ENCODE measurements at places on chromosomes 2 and 18.

- DNase-seq = no peak
Measured at GRCh38 chr2:137845422-137845821, 118.9 kb upstream of the HNMT start.

- no peak for DNase-seq
Measured at GRCh38 chr18:36931106-36931505, 102.2 kb downstream of the KIAA1328 start.

- no peak for DNase-seq
Measured at GRCh38 chr18:77061281-77061945, 71.2 kb downstream of the MBP start.

- DNase-seq = no peak
Measured at GRCh38 chr2:202109737-202110184, 36.7 kb downstream of the KIAA2012 start.

DNA sequence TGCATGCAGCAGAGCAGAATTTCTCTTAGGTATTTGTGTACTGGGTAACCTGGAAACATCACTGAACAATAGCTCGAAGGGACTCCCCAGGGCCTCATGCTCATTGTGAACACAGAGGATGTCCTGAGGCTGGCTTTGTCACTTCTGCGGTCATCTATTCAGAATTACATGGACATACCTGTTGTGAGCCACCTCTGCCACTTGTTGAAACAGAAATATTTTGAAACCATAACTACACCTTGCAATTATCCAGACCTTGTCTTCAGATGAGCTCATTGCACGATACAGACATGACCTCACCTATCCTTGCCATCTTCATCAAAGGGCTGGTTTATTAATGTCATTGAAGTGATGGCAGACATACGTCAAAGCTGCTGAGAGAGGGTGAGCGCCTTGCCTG lies 23.4 kb upstream of the CREG2 start:
- DNase-seq = no peak

- DNase-seq = no peak
Measured at GRCh38 chr2:224405412-224405811, 3.5 kb upstream of the FAM124B start.

DNA sequence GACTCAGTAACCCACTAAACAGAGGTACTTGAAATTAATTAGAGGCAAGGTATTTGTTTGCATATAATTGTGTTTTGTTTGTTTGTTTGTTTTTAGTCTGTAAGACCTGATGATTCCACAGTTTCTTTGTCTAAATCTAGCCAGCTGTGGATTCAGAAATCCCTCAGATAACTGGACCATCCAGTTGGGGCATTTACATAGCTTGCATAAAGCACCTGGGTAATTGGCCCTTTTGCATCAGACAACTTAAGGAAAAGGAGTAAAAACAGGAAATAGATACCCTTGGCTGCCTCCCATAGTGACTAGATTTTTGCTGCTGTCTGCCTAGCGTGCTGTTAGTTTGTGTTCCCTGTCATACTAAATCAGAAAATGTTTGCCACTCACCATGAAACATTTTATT lies 46.6 kb upstream of the XIRP2 start:
- no peak for DNase-seq

DNA sequence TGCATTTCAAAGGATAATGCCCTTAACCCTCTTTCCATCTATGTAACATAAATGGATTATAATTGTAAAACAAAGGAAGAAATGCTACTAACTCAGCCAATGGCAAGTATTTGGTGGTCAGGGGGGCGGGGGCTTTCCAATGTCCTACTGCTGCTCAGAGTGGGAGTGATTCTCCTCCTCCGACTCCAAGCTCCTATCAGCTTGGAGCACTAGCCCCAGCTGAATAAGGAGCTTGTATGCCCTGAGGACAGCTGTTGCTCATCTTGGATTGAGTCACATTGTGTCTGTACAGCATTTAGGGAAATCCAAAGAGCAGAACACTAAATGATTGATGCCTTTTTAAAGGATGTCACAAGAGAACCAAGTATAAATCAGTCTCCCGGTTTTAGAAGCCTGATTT lies 105.6 kb upstream of the ZNF521 start:
- DNase-seq = no peak

- no peak for DNase-seq
Measured at GRCh38 chr2:57343391-57344006, 703.1 kb upstream of the VRK2 start.

DNA sequence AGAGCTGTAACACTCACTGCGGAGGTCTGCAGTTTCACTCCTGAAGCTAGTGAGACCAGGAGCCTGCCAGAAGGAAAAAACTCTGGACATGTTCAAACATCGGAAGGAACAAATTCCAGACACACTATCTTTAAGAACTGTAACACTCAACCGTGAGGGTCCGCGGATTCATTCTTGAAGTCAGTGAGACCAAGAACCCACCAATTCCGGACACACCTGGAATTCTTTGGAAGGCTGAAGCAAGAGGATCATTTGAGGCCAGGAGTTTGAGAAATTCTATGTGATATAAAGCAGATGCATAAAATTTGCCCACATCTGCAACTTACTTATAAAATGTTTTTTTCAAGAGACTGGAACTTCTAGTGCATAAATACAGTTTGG lies 43.5 kb upstream of the ITSN2 start:
- no peak for DNase-seq

DNA sequence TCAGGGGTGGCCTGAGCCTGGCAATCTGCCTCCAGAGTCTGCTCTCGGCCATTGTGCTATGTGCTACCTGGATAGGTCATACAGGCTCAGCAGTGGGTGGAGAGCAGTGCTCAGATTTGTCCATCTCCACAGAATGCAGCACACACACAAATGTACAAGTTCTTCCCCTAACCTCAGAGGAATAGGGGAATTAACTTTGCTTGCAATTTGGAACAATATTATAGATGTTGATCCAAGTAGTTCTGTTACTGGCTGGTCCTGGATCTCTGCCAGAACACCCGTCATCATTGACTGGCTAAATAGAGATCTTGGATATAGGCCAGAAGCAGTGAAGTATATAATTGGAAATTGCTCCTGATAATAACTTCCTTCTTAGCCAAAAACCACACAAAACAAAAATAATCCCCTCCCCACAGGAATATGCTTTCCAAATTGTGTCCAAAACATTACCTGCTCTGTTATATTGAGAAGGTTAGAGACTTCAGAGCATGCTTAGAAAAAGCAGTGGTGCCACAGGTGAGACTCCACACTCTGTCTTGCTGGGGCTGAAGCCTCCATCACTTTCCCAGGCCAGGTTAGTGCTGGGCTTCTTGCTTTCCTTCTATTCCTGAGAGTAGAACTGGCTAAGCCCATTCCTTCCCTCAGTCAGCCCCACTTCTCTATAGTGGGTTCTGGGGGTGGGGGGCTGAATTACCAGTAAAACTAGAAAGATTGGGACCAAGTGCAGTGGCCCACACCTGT lies 38.8 kb downstream of the NCAPH start:
- no peak for DNase-seq

DNA sequence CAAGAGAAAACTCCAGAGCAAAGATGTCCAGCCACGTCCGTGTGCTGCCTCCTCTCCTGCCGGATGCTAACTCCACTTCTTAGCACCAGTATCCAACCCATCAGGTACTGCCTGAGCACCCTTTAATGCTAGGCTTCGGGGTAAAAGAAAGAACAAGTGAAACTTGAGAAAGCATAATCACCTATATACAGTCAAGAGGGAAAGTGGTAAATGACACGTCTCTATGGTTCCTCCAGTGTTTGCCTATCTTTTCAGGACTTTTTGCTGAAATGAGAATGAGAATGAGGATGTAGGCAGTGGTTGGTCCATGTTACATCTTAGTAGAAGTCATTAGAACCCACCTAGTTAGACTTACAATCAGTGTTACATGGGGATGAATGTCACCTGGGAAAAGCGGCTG lies 47.9 kb downstream of the EPHA4 start:
- DNase-seq = no peak

DNA sequence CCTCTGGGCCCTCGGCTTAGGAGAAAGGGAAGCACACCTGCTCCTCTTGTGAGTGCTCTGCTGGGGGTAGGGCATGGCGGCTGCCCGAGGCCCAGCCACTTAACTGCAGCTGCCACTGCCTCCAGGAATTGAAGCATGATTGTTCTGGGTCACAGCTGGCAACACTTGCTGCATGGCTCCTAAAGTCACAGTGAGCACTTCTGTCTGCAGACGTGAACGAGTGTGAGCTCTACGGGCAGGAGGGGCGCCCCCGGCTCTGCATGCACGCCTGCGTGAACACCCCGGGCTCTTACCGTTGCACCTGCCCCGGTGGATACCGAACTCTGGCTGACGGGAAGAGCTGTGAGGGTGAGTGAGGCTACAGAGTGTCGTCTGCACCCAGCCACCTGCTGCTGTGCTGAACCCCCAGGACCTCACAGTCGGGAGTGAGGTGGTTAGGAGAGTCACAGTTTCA lies 44.4 kb downstream of the FBLN7 start:
- no peak for DNase-seq

DNA sequence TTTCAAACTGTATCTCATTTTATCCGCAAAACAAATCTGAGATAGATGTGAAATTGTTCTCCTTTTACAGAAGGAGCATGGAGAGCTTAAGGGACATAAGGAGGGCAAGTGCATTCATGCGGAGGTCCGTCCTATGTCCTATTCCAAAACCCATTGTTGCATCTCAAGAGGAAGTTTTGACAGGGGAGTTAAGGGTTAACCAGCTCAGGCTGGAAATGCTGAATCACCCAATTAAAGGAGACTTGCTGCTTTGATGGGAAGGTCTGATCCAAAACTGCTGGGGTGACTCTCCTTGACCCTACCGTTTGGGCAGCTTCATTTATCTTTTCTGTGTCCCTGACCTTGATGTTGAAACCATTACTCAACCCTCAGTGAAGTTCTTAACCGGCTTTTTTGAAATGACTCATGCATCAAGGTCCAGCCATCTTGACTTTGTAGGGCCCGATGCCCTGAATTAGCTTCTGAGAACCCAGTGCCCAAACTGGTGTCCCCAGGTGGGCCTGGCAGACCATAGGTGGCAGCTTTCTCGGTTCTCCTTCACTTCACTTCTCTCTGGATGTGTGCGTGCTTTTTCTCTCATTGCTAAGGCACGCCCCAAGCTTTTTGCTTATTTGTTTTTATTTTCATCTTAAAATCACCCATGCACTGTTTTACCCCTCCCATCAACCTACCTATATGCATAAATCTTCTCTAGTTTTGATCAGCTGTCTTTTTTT lies 15.9 kb upstream of the TXNDC2 start:
- DNase-seq = no peak

- DNase-seq = no peak
Measured at GRCh38 chr18:48994044-48994651, 43.4 kb upstream of the SMAD7 start.

- DNase-seq = no peak
Measured at GRCh38 chr2:71554706-71555056, 101.3 kb downstream of the DYSF start.

DNA sequence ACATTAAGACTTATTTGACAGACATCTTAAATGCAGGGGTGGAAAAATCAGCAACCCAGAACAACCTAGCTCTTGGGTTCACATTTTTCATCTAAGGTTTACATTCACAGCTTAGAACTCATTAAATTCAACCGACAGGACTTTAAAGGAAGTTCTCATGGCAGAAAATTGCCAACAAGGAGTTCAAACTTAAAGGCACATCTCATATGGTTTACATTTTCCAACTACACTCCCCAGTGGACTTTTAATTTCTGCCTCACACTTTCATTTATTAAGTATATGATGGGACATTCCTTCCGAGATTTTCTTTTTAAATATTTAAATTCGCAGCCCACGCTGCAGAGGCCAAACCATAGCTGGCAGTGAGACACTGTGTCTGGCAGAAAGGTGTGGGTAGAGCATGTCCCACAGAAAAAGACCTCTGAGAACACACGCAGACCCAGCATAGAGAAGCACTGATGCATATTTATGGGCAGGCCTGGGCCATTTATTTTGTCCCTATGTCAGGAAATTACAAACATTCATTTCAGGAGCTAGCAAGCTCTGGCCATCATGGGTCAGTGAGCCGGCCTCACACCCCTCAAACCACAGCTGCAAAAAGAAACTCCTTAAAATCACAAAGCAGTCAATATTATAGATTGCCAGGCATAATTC lies 46.3 kb downstream of the STK39 start:
- DNase-seq = no peak

DNA sequence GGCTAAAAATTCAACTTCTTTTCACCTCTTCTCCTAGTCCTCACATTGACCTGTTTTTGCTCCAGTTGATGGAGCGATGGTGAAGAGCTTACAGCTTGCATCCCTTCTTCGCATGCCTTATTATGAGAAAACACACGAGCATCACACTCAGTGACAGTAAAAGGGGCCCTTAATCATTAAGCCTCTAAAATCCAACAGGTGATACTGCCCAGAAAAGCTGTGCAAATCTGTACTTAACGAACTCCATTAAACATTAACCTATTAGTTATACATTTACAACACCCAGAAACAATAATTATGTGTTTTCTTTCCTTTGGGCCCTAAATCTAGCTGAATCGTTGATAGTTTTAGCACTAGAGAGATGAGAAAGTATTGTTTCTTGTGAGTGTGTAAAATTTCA lies 54.8 kb downstream of the LAMA1 start:
- no peak for DNase-seq

DNA sequence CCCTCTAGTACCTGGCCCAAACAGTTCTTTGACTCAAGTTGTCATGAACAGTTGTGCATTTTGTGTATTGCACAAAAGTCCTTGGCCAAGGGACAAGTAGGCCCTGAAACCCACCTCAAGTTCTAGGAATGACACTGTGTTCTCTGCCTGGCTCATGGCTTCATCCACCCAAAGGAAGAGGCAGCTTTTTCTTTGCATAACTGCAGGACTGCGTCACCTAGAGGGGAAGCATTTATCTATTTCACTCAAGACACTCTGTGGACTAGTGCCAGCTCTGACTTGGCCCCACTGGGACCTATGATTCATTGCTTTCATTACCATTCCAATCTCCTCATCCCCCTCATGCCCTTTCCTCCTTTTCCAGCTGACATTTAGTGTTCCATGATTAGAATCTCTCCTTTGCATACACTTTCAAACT lies 119.3 kb upstream of the SIX2 start:
- no peak for DNase-seq

GRCh38 chr18:4450065-4450658 lies 4.9 kb downstream of the DLGAP1 start:
- no peak for DNase-seq

Data from neural crest cell (in vitro differentiated cells).